Left kidney (tissue), 8 donors: ENCODE measurements at places on chromosomes 5 and 9. TPM values are rescaled to one million over a fixed set of nuclear protein-coding genes. Genes with fewer than 3 reads are reported as not detected.

Gene TYRP1
- polyA plus RNA-seq = 1.4 TPM

Gene SCGB3A2
- polyA plus RNA-seq = 0.73 TPM

Gene FREM1
- 206 TPM for polyA plus RNA-seq

Gene NMUR2
- polyA plus RNA-seq = 0.15 TPM

Gene GDA
- polyA plus RNA-seq = 0.47 TPM

Gene PCDHGA6
- 8.1 TPM for polyA plus RNA-seq

Gene EQTN
- 0.43 TPM for polyA plus RNA-seq

Gene FOXD4
- 0.62 TPM for polyA plus RNA-seq

Gene IFNB1
- polyA plus RNA-seq = not detected

DNA sequence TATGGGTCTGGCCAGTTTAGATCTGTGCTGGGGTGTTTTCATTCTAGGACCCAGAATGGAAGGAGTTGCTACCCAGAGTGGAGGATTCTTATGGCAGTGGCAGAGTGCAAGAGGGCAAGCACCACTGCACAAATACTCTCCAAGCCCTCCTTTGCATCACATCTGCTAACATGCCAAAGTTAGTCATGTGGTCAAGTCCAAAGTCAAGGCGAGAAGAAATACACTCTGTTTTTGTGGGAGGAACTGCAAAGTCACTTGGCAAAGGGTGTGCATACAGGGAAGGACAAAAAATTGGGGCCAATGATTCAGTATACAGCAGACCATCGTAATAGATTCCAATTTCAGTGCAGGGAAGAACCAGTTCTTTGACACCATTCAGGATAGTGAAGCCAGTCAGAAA is 43.9 kb upstream of the HMGCS1 start:
- DNase-seq = no peak

DNA sequence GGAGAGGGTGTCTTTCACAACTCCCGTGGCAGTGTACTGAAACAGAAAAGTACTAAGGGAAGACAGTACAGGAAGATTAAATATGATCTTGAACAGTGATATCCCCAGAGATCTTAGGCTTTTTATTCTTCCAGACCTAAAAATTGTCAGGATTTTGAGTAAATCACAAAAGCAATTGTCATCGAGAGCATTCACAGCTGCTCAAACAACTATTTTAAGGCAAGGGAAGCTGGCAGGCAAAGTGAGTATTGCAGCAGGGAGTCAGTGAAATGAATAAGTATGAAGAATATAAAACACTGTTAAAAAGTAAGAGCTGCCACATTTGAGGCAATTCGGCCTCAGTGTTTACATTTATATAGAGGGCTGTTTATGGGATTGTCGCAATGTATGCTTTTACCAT is 479.0 kb downstream of the CAAP1 start:
- DNase-seq = no peak

- no peak for DNase-seq
Observed at GRCh38 chr9:13552606-13553215, 273.2 kb upstream of the MPDZ start.

DNA sequence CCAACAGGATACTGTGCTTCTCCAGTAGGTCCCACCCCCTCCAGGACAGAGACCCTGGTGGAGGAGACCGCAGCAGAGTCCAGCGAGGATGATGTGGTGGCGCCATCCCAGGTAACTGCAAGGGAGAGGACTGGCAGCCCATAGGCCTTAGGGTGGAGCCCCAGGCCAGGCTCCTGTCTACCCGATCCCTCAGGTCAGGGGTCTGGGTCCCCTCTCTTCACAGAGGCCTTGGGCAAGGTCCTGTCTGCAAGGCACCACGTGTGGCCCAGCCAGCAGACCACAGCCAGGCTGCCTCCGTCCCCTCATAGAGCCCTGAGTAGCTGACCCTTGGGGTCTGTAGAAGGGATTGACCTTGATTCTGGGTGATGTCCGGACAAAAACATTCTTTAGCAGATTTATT is 20.0 kb downstream of the CD74 start:
- DNase-seq = no peak

GRCh38 chr5:168128557-168128956 is 162.9 kb upstream of the WWC1 start:
- DNase-seq = no peak

DNA sequence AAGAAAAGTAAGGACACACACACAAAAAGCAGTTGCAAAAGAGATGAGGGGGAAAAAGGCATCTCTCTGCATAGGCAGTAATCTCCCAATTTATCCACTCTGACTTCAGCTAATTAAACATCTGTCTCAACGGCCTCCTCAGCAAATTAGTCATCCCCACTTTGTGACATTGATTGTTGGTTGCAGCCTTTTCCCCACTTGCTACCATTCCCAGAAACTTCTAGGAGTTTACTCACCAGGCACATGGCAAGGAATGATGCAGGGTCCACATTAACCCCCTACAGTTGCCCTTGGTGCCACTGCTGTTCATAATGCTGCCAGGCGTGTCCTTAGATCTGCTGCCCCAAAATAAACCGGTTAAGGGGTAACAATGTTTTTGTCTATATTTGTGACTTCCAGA is 174.6 kb downstream of the MAPKAP1 start:
- DNase-seq = no peak

DNA sequence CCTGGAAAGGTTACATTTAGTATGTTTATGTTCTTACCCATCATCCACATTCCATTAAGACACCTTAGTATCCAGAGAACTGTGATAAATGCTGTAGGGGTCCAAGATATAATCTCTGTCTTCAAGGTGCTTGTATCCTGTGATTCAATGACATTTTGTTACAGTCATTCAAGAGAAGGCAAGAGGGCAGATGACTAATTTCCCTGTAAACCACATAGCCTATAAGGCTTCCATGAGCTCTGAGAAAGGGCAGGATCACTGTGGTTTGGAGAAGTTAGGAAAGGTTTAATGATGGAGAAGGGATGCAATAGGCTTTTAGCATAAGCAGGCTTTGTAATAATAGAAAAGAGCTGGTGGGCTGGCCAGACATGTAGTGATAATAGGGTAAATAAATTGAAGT is 40.0 kb downstream of the PAPPA start:
- no peak for DNase-seq

GRCh38 chr5:160463740-160464465 is 42.2 kb downstream of the PTTG1 start:
- DNase-seq = no peak

- no peak for DNase-seq
Observed at GRCh38 chr9:116137581-116137980, 16.0 kb upstream of the PAPPA start.
